ENCODE measurements at places on chromosomes 6 and 20.

DNA sequence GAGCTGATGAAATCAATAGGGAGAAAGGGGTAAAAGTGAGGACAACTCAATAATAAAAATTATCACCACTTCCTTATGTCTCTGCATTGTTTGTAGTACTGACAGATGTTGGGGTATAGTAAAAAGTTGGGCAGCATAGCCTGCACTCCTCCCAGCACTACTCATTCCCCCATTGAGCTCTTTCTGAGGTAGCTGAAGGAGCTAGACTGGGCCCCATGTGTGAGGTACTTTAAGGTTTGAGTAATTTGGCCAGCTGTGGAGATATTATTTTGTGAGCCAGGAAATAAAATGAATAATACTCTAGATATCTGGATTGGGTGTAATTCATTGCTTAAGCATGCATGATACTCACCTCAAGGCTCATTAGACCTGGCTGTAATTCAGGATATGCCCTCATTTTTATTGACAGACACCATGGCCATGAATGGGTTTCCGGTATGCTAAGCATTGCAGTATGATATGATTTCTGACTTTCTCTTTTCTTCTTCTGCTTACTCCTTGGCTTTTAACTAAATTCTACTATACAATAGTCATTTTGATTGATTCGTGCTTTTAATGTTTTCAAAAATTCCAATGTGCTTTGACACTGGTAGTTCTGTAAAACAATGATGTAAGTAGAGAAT lies 283.9 kb upstream of the RIMS1 start:
- DNase-seq: no peak

DNA sequence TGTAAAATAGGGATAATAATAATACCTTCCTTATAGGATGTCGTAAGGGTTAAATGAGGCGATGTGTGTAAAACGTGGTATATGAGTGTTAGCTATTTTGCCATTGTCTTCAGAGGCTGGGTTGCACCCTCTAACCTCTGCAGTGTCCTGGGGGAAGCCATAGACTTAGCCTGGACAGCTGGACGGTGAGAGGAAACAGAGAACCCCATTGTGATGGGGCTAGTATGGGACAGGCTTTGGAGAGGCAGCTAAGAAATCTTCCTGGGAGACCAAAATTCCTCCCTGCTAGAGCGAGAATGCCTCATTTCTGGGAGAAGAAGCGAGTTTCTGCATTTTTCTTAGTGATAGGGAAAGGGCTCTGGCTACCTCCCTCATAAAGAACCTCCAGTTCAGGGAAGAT lies 22.8 kb downstream of the KCNB1 start:
- DNase-seq: no peak

GRCh38 chr20:36132802-36133211 lies 21.7 kb upstream of the EPB41L1 start:
- DNase-seq: no peak

DNA sequence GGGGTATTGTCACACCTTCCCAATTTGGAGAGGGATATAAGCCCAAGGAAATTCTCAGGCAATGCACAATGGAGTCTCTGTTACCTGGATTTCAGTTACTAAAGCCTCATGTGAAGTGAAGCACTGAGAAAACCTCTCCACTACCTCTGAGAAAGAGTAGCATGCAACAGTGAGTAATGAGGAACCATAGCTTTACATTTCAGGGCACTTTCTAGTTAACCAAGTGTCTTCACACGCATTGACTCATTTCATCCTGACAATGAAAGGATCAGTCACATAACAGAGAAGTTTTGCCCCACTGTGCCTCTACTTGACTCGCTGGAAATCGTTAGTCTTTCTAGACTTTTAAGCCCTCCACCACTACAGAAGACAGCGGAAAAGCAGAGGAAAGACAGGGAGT lies 86.2 kb upstream of the ARID1B start:
- DNase-seq: no peak

- no peak for DNase-seq
Measured at GRCh38 chr6:147127587-147127986, 76.6 kb upstream of the STXBP5 start.

- no peak for DNase-seq
Measured at GRCh38 chr20:60921022-60921622, 330.9 kb upstream of the CDH4 start.

DNA sequence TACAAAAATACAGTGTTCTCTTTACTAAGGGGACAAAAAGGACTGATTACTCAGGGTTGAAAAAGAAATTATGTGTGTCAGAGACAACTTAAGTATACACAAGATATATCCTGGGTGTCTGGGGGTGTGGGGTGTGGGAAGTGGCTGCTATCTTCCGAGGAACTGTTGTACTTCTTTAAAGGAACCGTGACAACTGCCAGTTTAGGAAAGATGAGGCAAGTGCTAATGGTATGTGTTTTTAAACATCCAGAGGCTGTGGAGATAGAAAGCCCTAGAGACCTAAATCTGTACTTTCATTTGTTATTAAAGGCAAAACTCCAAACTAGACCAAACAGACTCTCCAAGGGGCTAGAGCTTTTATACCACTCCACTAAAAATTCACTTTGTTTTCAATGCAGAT lies 95.6 kb downstream of the SNAP25 start:
- no peak for DNase-seq

DNA sequence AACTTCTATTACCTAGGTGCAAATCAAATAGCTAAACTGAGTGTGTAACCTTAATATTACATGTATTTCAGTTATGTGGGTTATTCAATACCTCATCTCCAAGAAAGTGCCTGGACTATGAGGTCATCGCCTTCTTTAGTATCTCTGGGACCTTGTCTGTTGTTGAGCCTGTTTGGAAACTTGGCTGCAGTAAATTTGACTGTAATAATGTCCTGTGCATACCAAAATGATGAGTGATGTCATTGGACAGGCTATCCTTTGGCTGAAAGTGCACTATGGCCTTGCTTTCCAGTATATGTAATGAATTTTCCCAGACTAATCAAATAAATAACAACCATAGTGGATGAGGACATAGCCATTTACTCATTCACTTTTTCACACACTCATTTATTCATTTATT lies 455.1 kb downstream of the ADGRB3 start:
- DNase-seq: no peak

DNA sequence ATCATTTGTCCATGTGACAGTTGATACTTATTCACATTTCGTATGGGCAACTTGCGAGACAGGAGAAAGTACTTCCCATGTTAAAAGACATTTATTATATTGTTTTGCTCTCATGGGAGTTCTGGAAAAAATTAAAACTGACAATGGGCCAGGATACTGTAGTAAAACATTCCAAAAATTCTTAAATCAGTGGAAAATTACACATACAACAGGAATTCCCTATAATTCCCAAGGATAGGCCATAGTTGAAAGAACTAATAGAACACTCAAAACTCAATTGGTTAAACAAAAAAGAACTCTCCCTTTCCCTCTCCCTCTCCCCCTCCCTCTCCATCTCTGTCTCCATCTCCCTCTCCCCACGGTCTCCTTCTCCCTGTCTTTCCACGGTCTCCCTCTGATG lies 19.4 kb upstream of the EIF2S2 start:
- DNase-seq: no peak

- no peak for DNase-seq
Measured at GRCh38 chr6:139270249-139270648, 21.5 kb downstream of the TXLNB start.

GRCh38 chr6:21611485-21611884 lies 17.9 kb downstream of the SOX4 start:
- no peak for DNase-seq

GRCh38 chr6:116389357-116389756 lies 18.6 kb downstream of the DSE start:
- DNase-seq: no peak

DNA sequence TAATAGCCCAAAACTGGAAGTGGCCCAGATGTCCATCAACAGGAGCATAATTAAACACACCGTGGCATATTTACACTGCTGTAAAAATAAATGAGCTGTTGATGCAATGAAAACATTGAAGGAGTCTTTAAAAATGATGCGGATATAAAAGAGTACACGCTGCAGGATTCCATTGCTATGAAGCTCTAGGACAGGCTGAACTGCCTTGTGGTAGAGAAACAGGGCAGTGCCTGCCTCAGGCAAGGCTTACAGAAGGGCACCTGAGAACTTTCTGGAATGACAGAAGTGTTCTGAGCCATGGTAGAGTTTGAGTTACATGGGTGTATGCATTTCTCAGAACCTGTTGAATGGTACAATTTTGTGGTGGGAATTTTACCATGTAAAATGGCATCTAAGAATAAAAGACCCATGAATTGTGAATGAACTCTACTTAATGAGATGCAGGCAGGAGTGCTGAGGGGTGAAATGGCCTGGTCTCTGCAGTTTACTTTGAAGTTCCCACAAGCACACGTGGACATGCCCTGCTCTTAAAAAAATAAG lies 45.3 kb upstream of the RIN2 start:
- DNase-seq: no peak

DNA sequence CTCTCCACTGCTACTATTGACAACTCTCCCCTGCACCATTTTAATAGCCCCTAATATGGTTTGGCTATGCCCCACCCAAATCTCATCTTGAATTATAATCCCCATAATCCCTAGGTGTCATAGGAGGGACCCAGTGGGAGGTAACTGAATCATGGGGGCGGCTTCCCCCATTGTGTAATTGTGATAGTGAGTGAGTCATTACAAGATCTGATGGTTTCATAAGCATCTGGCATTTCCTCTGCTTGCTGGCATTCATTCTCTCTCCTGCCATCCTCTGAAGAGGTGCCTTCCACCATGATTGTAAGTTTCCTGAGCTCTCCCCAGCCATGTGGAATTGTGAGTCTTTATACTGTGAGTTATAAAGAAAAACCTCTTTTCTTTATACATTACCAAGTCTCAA lies 74.1 kb upstream of the TCF21 start:
- no peak for DNase-seq

- DNase-seq: no peak
Measured at GRCh38 chr6:109347779-109348178, 34.5 kb downstream of the CD164 start.

- DNase-seq: no peak
Measured at GRCh38 chr6:18958146-18958545, 571.0 kb downstream of the RNF144B start.

DNA sequence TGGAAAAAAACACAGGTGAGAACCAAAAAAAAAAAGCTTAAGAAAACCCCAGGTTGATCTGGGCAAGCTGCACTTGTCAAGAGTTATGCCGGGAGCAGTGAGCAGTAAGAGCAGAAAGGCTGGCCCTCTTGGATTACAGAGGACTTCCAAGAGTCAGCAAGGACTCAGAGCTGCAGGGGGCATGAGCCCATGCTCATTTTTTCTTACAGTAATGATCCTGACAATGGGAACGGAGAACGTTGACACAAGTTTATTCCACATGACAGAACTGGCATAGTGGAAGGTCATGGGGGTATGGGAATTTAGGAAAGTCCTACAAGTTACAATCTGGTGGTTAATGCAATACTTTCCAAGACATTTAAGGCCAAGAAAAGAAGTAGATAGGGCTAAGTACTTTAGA lies 256.6 kb downstream of the GMDS start:
- no peak for DNase-seq

DNA sequence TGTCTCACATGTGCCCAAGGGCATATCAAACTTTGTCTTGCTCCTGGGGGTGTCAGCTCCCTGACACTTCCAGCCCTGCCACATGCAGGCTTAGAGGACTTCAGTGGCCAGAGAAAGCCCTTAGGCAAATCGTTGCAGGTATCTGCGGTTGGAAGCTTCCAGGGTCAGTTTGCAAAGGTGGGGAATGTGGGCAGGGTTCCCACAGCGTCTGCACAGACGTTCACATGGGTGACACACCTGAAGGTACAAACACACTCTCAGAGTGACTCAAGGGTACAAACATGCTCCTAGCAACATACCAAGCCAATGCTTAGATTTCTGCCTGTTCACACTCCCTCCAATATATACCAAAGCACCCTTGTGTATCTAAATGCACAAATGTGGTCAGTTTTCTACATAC lies 30.0 kb downstream of the VSTM2L start:
- no peak for DNase-seq

DNA sequence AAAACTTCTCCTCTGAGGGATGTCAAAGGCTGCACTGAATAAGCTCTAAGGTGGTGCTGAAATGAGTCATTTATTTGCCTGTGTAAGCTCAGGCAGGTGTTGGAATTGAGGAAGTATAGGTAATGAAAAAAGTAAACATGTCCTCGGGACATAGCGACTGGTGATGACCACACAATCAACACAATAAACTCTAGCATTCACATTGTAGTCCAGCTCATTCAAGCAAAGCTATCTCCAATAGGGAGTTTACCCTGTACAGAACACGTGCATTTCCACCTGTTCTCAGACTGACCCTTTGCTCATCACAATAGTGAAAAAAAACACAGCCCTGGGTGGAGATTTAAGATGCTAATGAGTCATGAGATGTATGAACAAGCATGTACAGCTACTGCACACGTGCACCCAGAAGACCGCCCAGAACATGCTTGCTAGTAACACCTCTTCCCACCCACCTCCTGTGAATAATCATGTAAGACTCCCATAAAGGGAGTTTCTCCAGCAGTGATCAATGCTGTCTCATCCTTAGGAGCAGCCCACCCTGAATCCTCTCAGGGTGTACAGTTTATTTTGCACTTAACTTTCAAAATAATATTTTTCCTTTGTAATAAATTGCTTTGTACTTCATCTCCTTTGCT lies 33.0 kb upstream of the POU5F1 start:
- DNase-seq: no peak

DNA sequence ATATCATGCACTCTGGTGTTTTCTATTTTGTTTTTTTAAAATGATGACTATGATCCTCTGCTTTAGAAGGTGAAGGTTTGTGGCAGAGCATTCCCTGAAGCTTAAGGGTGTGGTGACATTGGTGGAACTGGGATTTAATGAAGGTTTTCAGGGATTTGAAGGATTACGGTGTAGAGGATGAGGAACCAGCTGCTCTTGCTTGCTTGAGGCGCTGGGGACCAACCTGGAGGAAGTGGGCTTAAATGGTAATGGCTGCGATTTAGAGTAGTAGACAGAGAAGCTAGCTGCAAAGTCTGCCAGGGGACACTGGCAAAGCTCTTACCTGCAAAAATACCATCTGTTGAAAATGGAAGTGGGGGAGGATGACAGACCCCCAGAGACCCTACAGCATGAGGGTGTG lies 241.8 kb downstream of the CLIC5 start:
- DNase-seq: no peak

DNA sequence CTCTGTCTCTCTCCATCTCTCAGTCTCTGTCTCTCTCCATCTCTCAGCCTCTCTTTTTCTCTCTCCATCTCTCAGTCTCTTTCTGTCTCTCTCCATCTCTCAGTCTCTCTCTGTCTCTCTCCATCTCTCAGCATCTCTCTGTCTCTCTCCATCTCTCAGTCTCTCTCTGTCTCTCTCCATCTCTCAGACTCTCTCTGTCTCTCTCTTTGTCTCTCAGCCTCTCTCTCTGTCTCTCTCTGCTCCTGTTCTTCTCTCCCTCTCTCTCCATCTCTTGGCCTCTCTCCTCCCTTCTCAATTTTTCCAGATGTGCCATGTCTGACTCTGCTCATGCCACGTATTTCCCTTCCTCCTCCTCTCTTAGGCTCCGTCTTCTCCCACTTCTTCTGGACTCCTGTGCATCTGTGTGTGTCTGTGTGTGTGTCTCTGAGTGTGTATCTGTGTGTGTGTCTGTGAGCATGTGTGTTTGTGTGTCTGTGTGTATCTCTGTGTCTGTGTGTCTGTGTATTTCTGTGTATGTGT lies 72.7 kb downstream of the SRC start:
- DNase-seq: no peak

GRCh38 chr20:1577906-1578305 lies 20.4 kb upstream of the SIRPD start:
- DNase-seq: no peak

Measured in GM12892 (cell line).